Progenitor cell of endocrine pancreas (in vitro differentiated cells): ENCODE measurements at places on chromosomes 13 and 19.

- H3K4me3 ChIP-seq: no peak overlapping the region
- peaks cover 2% of the 10 kb centered on the region for H3K4me1 ChIP-seq
- no peaks in the 10 kb centered on the region for H3K27me3 ChIP-seq
- no peak for DNase-seq
- no peak overlapping the region for H3K27ac ChIP-seq
Observed at GRCh38 chr13:103395139-103395538, 328.9 kb upstream of the SLC10A2 start.

DNA sequence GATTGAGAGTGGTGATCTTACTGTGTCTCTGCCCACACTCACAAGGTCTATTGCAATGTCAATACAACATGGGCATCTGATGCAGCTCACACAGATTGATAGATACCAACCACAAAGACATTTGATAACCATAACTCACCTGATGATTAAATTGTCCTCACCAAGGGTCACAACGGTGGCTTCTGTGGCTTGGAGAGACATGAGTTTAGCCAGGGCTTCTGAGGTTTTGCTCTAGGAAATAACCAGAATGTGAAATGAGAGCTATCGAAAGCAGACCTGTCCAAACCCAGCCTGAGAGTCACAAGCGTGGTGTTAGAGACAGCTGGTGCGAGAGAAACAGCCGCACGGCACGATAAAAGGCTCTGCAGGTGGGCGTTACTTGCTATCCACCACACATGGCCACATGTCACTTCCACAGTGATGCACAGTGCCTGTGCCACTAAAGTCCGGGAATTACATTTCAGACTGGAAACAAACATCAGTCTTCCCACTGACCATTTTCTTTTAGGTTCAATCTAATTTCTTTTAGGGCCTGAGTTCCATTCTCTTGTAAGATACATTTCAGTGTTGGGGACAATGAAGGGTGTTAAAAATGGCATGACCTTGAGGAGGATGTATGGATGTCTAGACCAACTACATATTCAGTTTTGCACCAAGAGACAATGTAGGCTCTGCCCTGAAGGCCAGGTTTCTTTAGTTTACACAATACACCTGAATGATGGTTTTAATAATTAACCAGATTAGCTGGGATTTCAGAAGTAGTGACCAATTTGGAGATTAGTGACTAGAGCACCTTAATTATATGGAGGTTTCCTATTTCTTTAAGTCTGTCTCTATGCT, 53.7 kb downstream of the ATP7B start:
- H3K27me3 ChIP-seq: no peaks in the 10 kb centered on the region
- H3K4me3 ChIP-seq: no peak overlapping the region
- H3K27ac ChIP-seq: peak overlapping the region; percentile 94
- H3K36me3 ChIP-seq: peaks cover 22% of the 10 kb centered on the region

DNA sequence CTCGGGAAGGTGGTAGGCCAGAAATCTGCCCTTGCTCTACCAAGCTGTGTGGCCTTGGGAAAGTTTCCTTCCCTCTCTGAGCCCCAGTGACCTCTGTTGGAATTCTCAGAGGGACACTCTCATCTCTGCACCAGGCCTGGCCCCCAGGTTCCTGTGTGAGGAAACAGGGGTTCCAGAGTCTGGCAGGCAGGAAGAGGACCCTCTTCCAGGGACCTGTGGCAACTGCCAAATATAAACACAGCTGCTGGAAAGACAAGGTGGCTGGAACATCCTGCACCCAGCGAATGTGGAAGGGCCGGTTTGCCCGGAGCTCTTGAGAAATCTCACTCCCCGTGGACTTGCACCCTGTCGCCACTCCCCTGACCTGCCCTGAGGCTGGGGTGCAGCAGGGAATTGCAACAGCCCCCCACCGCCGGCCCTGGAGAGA, 52.8 kb downstream of the GADD45B start:
- no peak overlapping the region for H3K27ac ChIP-seq
- no peak overlapping the region for H3K4me3 ChIP-seq
- DNase-seq: no peak
- H3K36me3 ChIP-seq: peaks cover 2% of the 10 kb centered on the region
- H3K27me3 ChIP-seq: no peaks in the 10 kb centered on the region

GRCh38 chr19:49362048-49362928, at the start of gene TEAD2:
TEAD2 (minus strand) TSS chr19:49362416; CDS start chr19:49360075, 2,341 bp downstream.
- no peak within 1 kb of the TSS for H3K27ac ChIP-seq
- DNase-seq: peak; percentile 61
- peaks cover 9% of the 10 kb centered on the region for H3K4me1 ChIP-seq
- H3K36me3 ChIP-seq: peaks cover 10% of the 10 kb centered on the region
- no peaks in the 10 kb centered on the region for H3K27me3 ChIP-seq
- H3K4me3 ChIP-seq: no peak within 1 kb of the TSS
